ENCODE measurements at places on chromosomes 16 and 17. TPM values are rescaled to one million over a fixed set of nuclear protein-coding genes. Genes with fewer than 3 reads are reported as not detected.

DNA sequence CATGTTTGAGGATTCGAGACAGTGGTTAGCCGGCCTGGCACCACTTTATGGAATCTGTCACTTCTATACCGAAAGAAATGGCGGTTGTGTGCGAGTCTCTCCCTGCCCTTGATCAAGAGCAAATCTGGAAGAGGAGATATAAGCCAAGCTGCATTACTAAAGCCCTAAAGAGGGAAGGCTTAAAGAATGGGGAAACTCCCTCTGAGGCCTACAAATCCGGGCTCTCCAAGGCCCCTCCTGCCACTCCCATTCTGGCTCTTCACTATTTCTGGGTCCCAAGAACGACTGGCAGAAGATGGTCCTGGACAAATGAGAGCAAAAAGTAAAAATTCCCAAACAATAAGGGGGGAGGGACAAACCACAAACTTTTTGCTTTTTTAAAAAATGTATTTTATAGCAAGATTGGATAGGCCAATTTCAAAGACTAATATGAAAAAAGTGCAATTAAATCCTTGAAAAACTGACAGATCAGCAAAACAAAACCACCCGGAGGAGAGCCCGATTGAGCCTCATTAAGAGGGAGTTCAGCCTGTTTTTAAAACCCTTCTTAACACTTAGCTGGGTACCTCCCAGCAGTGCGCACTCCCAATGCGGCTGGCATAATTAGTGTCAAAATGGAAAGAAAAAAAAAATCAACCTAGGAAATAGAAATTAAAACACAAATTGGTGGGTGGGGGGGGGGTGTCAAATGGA, 193.5 kb downstream of the ZFHX3 start:
- peak; percentile 1 for DNase-seq

The CD300H gene
- not detected for total RNA-seq

DNA sequence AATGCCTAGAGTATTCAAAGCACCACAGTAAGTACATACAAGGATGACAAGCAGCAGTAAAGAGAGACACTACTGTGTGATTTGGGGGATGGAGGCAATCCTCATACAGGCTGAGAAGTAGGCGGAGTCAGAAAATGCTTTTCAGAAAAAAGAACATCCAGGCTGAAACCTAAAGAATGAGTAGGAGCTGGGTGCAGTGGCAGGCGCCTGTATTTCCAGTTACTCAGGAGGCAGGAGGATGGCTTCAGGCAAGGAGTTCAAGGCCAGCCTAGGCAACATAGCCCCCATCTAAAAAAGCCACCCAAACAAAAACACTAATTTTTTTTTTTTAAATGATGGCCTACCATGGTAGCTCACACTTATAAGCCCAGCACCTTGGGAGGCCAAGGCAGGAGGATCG, 10.3 kb downstream of the KANSL1 start:
- DNase-seq: no peak

The TEDC2 gene
- 3.9 TPM for total RNA-seq

All from chondrocyte (in vitro differentiated cells).